ENCODE measurements at places on chromosomes 3 and 15.

GRCh38 chr15:76173317-76173834 lies 113.6 kb downstream of the TMEM266 start:
- no peak for DNase-seq

DNA sequence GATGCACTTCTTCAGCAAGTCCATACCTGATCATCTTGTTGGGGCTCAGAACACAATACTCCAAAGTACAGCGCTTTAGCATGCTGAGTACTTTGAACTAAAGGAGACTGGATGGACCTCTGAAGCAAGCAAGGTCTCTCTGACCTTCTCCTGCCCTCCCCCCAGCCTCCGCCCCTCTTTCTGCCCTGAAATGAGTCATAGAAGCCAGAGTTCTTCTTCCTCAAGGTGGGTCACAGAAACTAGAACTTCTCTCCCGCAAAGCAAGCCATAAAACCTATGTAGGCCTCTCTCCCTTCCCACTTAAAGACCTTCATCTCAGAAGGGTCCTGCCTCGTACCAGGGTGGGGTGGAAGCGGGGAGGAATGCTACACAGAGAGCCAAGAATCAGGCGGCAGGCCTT lies 230.5 kb upstream of the PROK2 start:
- DNase-seq, result no peak

GRCh38 chr3:136194409-136195257 lies 1.5 kb downstream of the MSL2 start:
- DNase-seq, result no peak

- no peak for DNase-seq
These were observed 206.9 kb upstream of the TRIM42 start for GRCh38 chr3:140470962-140471361.

GRCh38 chr3:109927161-109927560 lies 589.8 kb upstream of the DPPA4 start:
- DNase-seq, result no peak

- DNase-seq, result no peak
These were observed 263.6 kb upstream of the HES1 start for GRCh38 chr3:193872265-193872753.

DNA sequence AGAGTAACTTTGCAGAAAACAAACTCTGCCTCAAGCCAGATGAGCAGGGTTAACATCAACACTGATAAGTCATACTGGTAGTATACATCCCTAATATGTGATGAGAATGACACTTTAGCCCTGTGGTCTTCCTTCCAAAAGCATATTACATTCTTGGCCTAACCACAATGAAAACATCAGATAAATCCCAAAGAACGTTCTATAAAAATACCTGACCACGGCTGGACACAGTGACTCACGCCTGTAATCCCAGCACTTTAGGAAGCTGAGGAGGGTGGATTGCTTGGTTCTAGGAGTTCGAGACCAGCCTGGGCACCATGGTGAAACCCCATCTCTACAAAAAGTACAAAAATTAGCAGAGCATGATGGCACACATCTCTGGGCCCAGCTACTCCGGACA lies 4.7 kb downstream of the TMCC1 start:
- DNase-seq, result no peak

Measured in SHP77 treated with DMSO at 0.1 percent for 48 hours (cell line).